ENCODE measurements at places on chromosomes 6 and 20. TPM values are rescaled to one million over a fixed set of nuclear protein-coding genes. Genes with fewer than 3 reads are reported as not detected.

GRCh38 chr6:53281518-53282215 lies 67.1 kb downstream of the ELOVL5 start:
- no peak for DNase-seq

The SLC16A10 gene
- total RNA-seq: not detected

DNA sequence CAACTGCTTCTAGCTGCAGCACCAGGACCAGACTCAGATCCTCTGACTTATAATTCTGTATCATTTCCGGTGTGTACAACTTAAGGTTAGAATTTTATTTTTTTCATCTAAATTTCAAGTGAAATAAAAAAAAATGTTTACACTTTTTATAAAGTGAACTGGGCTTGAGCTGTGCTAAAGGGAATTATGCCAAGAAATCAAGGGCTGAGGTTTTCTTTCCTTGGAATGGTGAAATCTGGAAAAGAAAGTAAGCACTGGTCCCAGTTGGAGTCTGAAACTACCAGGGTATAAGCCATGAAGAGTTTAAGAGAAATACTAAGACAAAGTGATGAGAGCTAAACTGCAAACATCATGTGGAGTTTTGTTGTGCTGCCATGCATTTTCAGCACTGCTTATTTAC lies 21.7 kb upstream of the FYN start:
- DNase-seq: peak; percentile 23

DNA sequence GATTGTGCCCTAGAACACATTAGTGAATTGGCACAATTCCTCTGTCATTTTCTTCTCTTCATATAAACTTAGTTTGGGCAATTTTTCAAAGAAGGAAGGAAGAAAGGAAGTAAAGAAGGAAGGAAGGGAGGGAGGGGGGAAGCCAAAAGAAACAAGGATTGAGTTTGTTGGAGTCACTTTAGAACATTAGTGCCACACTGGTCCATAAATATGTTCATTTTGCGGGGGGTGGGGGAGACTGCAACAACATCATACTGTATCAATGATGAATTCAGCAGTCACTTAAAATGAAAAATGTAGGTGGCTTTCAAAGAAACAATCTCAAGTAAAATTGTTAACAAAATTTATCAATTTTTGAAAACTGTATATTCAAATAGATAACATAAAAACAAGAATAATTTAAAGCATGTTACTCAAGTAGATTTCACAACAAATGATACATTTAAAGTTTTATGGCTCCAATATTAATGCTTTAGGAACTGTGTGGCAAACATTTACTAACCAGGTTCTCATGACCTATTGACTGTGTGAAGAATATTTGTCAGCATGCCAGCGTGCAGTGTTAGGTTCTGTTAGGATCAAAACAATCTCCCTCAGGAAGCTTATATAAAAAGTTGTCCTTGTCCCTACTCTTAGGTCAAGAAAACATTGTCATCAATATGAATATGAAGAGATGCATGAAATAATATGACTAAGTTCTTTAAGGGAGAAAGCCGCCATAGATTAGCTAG lies 208.1 kb upstream of the AGPAT4 start:
- peak; percentile 48 for DNase-seq

- DNase-seq: no peak
Measured at GRCh38 chr6:158629367-158630221, 14.9 kb downstream of the DYNLT1 start.

- no peak for DNase-seq
Measured at GRCh38 chr20:32474009-32474716, 111.0 kb downstream of the NOL4L start.

The PRDM13 gene
- not detected for total RNA-seq

DNA sequence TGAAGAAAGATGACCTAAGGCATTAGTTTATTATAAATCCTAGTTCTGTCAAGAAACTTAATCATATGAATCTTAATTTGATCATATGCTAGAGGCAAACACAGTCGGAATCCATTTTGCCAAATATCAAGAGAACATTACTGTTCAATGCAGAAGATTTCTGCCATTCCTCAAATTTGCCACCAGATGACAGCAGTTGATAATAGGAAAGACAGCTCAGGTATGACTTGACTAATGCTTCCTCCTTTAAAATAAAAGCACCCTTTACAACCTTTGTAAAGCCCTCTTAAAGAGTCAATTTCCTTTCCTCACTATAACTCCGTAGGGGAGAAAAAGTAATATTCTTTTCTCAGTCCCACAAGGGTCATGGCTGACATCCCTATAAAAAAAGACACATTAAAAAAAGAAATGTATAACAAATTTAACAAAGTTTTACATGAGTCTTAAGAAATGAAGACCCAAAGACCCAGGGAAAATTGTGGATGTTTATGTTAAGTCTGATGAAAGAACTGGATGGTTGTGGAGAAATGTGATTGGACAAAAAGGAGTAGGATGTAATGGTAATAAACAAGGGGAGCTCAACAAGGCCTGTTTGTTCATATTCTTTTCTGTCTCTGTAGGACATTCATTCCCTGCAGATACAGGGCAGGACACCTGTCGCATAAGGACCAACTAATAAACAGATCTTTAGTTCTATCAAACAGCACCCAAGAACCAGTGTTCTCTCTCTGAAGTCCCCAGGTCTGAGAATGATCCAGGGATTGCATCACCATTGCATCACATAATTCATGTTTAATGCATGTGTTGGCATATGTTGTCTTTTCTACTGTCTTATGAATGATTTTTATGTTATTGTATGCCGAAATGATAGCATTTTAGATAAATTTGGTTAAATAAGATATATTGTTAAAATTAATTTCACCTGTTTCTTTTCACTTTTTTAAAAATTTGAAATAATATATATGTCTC lies 23.0 kb upstream of the IL17A start:
- DNase-seq: peak; percentile 25

GRCh38 chr6:137775720-137776119 lies 91.3 kb upstream of the TNFAIP3 start:
- no peak for DNase-seq

- DNase-seq: no peak
Measured at GRCh38 chr6:79404677-79405076, 132.6 kb downstream of the LCA5 start.

GRCh38 chr20:63351811-63352591 lies 9.1 kb downstream of the CHRNA4 start:
- no peak for DNase-seq

GRCh38 chr6:39226639-39227329 lies 2.5 kb downstream of the KCNK5 start:
- DNase-seq: no peak

DNA sequence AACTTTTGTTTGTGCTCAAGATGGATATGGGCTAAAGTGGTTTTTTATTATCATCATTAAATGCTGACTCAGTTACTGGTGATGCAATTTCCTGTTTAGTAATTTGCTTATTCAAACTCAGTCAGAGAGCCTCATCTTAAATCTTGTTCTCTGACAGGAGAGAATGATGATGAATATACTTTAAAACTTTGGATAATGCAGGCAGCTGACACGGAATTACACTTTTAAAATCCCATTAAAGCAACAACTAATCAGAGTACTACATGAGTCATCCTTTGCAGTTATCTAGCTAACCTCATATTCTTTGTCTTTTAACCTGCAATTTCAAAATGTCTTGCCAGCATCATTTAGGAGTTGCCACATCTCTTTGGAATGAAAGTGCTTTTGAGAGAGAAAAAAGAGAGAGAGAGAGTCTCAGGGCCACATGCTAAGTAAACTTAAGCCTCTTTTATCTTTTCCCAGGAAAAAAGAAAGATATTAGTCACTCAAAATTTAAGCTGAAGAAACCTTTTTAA lies 9.2 kb upstream of the C6orf141 start:
- peak; percentile 93 for DNase-seq

GRCh38 chr20:47586649-47587294 lies 85.1 kb downstream of the NCOA3 start:
- DNase-seq: no peak

GRCh38 chr20:51221791-51222408 lies 199.0 kb upstream of the KCNG1 start:
- DNase-seq: peak; percentile 8

The SLC22A16 gene
- not detected for total RNA-seq

The ROMO1 gene
- 143 TPM for total RNA-seq

GRCh38 chr6:146337376-146337775 lies 206.3 kb upstream of the RAB32 start:
- no peak for DNase-seq

DNA sequence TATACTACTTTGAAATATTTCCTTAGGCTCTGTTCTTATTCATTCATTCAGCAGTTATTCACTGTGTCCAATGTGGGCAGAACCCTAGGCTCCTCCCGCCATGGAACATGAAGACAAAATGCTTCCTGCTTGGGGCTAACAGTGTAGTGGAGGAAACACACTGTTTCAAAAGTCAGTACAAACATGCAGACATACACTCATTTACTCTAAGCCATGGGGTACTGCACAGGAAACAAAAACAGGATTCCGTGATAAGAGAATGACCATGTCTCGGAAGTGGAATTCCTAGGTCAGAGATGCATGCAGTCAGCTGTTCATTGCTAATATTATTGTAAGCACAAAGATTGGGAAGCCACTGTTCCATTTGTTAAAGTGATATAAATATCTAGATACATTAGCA lies 18.4 kb upstream of the FAM209A start:
- no peak for DNase-seq

DNA sequence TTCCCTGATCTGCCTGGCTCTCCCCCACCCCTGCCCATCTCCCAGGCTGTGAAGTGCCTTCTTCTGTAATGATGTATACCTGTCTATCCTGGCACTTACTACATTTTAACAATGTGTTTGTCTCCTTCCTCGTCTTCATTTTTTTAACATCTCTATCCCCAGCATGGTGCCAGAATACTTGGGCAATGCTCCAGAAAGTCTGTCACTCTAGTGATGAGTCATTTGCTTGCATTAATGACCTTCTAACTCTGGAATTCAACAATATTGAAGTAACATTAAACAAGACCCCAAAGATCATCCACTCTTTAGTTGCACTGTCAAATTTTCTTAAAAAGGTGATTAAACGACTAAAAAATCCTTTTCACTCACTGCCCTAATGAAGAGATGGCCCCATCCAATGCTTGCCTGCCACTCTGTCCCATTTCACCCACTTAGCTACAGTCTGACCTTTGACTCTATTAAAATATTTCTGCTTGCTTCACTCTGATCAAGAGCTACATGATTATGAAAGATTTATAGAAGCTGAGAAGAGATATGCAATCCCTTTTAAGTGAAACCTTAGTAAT lies 7.7 kb upstream of the KLHL31 start:
- DNase-seq: peak; percentile 56

- peak; percentile 44 for DNase-seq
Measured at GRCh38 chr6:79231666-79232065, 2.8 kb downstream of the HMGN3 start.

The SAMD5 gene
- total RNA-seq: under 0.01 TPM

DNA sequence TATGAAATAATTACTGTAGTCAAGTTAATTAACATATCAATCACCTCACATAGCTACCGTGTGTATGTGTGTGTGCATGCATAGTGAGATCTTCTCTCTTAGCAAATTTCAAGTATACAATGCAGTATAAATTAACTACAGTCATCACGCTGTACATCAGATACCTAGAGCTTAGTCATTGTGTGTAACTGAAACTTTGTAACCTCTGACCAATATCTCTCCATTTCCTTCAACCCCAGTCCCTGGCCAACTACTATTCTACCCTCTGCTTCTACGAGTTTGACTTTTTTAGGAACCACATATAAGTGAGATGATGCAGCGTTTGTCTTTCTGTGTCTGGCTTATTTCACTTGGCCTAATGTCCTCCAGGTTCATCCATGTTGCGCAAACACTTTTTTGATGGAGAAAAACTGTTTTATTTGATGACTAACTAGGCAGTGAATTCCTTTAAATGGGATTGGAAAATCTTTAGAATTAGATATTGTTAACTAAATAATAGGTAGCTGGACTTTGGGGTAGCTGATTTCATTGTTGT lies 459.5 kb downstream of the DHX35 start:
- peak; percentile 6 for DNase-seq

DNA sequence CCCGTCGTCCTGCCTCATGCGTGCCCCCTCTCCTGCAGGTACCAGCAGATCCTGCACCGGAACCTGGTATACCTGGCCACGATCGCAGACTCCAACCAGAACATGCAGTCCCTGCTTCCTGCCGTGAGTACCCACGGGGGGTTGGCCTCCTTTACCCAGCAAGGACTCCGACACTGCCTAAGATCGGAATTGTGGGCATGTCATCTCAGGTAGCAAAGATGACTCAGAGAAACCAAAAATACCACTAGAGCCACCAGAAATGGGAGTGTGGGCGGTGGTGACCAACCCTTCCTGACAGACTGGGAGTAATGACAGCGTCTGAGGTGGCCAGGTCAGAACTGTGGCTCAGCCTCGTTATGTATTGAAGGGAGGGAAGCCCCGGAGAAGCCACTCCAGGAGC lies 16.3 kb downstream of the SS18L1 start:
- DNase-seq: no peak

DNA sequence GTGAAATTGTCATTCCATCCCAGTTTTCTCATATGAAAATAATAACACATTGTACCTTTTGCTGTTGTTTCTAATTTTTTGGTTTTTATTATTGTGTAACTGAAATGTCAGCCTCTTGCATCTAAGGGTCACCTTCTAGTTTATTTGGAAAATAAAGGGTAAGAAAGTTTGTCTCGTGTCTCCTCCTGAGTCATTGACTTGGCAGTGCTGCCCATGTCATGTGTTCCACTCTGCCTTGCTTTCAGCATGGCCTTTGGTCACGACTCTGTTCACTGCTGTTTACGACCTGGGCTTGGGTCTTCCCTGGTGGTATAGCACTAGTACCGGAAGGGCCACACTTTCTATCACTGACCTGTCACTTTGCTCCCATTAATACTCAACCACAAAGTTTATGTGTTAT lies 171.4 kb upstream of the RSPO3 start:
- DNase-seq: peak; percentile 69

DNA sequence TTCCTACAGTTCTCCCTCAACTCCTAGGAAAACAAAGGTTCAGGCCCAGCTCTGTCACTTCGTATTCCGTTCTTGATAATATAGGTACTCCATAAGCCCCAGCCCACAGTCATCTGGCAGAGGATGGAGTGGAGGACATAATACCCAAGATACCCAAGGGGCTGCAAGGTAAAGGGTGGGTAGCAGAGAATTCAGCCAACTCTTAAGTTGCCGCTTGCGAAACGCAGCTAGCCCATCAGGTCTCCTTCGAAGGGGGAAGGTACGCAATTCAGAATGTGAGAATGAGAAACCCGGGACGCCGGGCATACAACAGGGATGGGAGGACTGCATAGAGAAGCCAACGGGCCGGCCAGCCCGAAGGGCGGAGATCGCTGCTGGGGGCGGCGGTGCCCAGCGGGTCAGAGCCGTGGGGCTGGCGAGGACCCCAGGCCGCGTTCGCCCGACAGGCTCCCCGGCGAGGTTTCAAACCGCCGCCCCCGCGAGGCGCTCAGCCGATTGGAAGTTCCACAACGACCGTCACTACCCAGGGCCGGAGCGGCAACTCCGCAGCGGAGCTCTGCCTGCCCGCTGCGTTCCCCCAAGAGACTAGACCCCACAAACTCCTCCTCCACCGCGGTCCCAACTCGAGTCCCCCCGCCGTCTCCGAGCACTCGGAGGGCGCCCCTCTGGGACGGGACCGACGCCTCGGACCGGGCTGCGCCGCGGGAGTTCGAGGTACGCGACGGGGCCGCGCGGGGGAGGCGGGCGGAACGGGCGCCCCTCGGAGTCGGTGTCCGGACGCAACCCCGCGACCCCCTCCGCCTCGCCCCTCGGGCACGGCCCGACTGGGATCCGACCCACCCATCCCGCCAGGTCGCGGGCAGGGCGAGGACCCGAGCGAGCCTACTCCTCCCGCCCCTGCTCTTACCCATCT lies 911 bp downstream of the CDK19 start:
- peak; percentile 42 for DNase-seq

Data from fibroblast of villous mesenchyme (primary cell).